ENCODE measurements at places on chromosomes 6 and 20. TPM values are rescaled to one million over a fixed set of nuclear protein-coding genes. Genes with fewer than 3 reads are reported as not detected.

DNA sequence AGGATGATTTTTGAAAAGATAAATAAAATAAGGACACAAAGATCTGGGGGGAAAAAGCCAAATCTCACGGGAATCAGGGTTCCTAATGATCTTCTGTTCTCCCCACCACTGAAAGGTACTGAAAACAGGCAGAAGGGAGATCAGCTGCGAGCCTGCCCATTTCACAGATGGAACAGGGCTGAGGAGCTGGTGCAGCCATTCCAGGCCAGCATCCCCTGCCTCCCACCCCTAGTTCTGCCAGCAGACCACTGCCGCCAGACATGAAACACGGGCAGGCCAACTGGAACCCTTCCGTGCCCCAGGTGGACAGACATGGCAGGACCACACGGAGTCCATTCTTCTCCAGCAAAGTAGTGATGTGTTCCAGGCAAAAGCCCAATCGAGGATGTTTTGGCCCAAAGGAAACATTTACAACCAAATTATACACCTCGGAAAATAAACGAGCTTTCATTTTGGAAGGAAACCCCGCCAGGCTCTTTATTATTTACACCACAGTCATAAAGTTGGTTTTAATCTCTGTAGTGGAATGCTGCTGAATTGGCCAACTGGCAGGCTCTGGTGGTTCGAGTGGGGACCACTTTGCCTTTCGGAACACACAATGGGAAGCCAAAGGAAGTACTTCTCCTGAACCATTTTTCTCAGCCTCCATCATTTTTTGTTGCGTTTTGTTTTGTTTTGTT, 28.2 kb downstream of the ISM1 start:
- no peaks in the 10 kb centered on the region for H3K27me3 ChIP-seq
- no peaks in the 10 kb centered on the region for H3K4me1 ChIP-seq
- DNase-seq, result no peak
- no peak overlapping the region for H3K27ac ChIP-seq

The WFDC2 gene
- 2,874 TPM for total RNA-seq

- peaks cover 4% of the 10 kb centered on the region for H3K4me1 ChIP-seq
- no peak overlapping the region for H3K27ac ChIP-seq
- no peak overlapping the region for H3K4me3 ChIP-seq
- H3K27me3 ChIP-seq, result no peaks in the 10 kb centered on the region
Observed at GRCh38 chr6:169960886-169961611, 209.6 kb downstream of the ERMARD start.

DNA sequence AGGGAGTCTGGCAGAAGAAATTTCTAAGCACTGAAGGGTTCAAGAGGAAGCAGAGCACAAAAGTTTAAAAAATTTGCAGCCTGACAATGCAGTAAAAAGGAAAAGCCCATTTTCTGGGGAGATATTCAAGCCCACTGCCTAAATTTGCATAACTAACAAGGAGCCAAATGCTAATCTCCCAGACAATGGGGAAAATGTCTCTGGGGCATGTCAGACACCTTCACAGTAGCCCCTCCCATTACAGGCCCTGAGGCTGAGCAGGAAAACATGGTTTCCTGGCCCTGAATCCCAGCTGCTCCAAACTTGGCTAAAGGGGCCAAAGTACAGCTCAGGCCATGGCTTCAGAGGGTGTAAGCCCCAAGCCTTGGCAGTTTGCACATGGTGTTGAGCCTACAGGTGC, 908.5 kb upstream of the MANEA start:
- DNase-seq, result no peak
- H3K4me3 ChIP-seq, result no peak overlapping the region
- H3K4me1 ChIP-seq, result no peaks in the 10 kb centered on the region
- no peak overlapping the region for H3K27ac ChIP-seq

DNA sequence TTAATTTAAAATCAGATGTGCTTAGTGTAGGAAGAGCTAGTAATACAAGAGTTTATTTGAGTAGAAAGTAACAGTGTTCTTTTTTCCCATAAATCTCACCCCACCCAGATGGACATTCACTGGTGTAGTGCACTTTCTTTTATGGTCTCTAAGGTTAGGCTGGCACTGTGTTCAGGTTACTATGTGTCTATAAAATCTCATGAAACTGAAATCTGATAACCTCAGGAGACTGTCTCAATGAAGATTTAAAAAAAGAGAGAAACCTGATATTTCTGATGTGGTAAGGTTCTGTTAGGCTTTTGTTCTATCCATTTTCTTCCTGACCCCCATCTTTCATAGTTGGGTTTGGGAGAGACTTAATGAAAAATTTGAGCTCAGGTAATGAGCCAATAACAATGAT, 101.2 kb upstream of the CLVS2 start:
- H3K27me3 ChIP-seq, result no peaks in the 10 kb centered on the region
- no peaks in the 10 kb centered on the region for H3K36me3 ChIP-seq
- H3K4me1 ChIP-seq, result no peaks in the 10 kb centered on the region
- no peak for DNase-seq
- H3K27ac ChIP-seq, result no peak overlapping the region

DNA sequence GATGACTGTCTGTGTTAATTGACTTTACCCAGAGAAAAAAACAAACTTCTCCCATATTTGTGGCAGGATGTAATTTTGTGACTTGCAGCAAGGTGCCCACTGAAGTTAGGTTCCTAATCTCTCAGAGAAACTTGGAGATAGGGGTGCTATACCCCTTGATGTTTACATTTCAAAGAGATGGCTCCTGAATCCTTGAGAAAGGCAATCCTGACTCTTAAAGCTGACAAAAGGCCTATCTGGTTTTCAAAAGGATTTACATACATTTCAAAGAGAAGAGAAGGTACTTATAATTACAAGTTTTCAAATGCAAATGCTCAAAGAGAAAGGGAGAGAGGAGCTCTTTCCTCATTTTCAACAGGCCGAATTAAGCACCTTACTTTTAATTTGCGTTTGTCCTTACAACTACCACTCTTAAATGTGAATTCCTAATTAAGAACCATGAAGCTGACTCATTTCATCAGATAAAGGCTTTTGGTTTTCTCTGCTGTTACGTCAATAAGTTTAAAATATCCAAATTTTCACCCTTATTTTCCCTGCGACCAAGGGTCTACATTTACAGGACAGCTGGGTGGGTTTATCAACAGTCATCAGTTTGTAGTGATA, 711.8 kb upstream of the MAP3K7 start:
- no peaks in the 10 kb centered on the region for H3K36me3 ChIP-seq
- H3K27ac ChIP-seq, result no peak overlapping the region
- no peaks in the 10 kb centered on the region for H3K27me3 ChIP-seq

The SULF2 gene
- total RNA-seq, result 257 TPM

GRCh38 chr6:35168461-35168861, 27.3 kb upstream of the TCP11 start:
- H3K4me3 ChIP-seq, result no peak overlapping the region
- H3K4me1 ChIP-seq, result peaks cover 3% of the 10 kb centered on the region

- no peaks in the 10 kb centered on the region for H3K27me3 ChIP-seq
- no peak overlapping the region for H3K27ac ChIP-seq
- H3K4me1 ChIP-seq, result peaks cover 3% of the 10 kb centered on the region
Observed at GRCh38 chr6:142693441-142693840, 251.5 kb downstream of the HIVEP2 start.

- H3K36me3 ChIP-seq, result no peaks in the 10 kb centered on the region
- DNase-seq, result no peak
- no peak overlapping the region for H3K4me3 ChIP-seq
- no peak overlapping the region for H3K27ac ChIP-seq
- H3K4me1 ChIP-seq, result no peaks in the 10 kb centered on the region
Observed at GRCh38 chr6:33117811-33118277, 42.1 kb downstream of the HLA-DPB1 start.

GRCh38 chr20:36881888-36882287, 6.0 kb downstream of the TLDC2 start:
- no peaks in the 10 kb centered on the region for H3K27me3 ChIP-seq
- no peak overlapping the region for H3K4me3 ChIP-seq
- H3K27ac ChIP-seq, result no peak overlapping the region
- H3K36me3 ChIP-seq, result no peaks in the 10 kb centered on the region
- DNase-seq, result peak; percentile 64

The SCUBE3 gene
- total RNA-seq, result 4.5 TPM

The EDN3 gene
- total RNA-seq, result 0.19 TPM

The RAB44 gene
- 1.5 TPM for total RNA-seq

DNA sequence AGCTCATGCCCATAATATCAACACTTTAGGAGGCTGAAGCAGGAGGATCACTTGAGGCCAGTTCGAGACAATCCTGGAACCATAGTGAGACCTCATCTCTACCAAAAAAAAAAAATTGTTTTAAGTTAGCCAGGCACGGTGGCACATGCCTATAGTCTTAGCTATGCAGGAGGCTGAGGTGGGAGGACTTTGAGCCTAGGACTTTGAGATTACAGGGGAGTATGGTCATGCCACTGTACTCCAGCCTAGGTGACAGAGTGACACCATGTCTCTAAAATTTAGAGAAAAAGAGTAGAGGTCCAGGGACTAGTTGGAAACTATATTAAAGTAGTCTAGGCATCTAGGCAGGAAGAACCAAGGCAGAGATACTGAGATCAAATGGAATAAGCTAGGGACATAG, 121.6 kb downstream of the SLC16A10 start:
- H3K4me1 ChIP-seq, result no peaks in the 10 kb centered on the region
- DNase-seq, result no peak
- no peaks in the 10 kb centered on the region for H3K27me3 ChIP-seq

- no peak overlapping the region for H3K27ac ChIP-seq
- H3K4me3 ChIP-seq, result no peak overlapping the region
- no peaks in the 10 kb centered on the region for H3K27me3 ChIP-seq
Observed at GRCh38 chr6:114125576-114125975, 154.6 kb upstream of the HDAC2 start.

- no peak overlapping the region for H3K27ac ChIP-seq
- DNase-seq, result no peak
- no peaks in the 10 kb centered on the region for H3K27me3 ChIP-seq
- no peak overlapping the region for H3K4me3 ChIP-seq
Observed at GRCh38 chr6:5562277-5562676, 301.0 kb downstream of the FARS2 start.

DNA sequence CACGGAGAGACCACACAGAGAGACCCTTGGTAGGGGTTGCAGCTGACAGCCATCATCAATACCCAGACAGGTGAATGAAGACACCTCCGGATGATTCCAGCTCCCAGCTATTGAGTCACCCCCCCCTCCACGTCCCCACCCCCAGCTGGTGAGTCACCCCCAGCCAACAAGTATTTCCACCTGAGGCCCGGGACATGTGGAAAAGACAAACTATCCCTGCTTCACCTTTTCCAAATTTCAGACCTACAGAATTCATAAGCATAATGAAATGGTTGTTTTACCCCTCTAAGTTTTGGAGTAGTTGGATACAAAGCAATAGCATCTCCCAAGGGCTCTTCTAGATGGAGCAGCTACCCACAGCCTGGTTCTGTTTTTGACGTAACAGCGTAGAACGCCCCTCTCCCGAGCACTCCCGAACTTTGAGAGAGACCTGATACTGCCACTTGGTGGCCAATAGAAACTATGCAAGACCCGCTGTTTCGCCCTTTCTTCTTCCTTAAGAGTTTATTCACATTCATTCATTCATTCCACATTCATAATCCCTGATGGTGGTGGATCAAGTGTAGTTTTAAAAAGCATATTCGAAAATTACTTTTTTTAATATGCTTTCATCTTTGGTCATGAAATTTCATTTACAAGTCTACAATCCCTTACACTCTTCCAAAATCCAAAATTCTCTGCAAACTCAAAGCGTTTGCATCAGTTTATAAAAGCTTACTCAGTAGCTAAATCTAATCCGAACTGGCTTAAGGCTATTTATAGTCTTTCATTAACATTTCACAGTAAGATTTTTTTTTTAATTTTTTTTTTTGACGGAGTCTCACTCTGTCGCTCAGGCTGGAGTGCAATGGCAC, 15.1 kb upstream of the PPP1R16B start:
- peak; percentile 56 for DNase-seq
- H3K4me3 ChIP-seq, result no peak overlapping the region
- H3K36me3 ChIP-seq, result no peaks in the 10 kb centered on the region
- no peaks in the 10 kb centered on the region for H3K4me1 ChIP-seq
- no peaks in the 10 kb centered on the region for H3K27me3 ChIP-seq

- H3K4me1 ChIP-seq, result no peaks in the 10 kb centered on the region
- no peak overlapping the region for H3K27ac ChIP-seq
- no peaks in the 10 kb centered on the region for H3K36me3 ChIP-seq
- no peak overlapping the region for H3K4me3 ChIP-seq
- no peak for DNase-seq
- no peaks in the 10 kb centered on the region for H3K27me3 ChIP-seq
Observed at GRCh38 chr6:6587696-6588063, 840 bp upstream of the LY86 start.

The HFE gene
- total RNA-seq, result 10.6 TPM

Data from kidney (tissue), 22 donors.